ENCODE measurements at places on chromosomes 12 and 14.

- DNase-seq, result peak; percentile 67
Observed at GRCh38 chr12:51441583-51441982, 17.0 kb downstream of the SLC4A8 start.

GRCh38 chr14:68199554-68200151 is 380.1 kb downstream of the RAD51B start:
- DNase-seq, result no peak

GRCh38 chr12:121574025-121574424 is 6.8 kb downstream of the KDM2B start:
- no peak for DNase-seq

GRCh38 chr14:93028724-93029076 is 87.0 kb downstream of the ITPK1 start:
- no peak for DNase-seq

- peak; percentile 77 for DNase-seq
Observed at GRCh38 chr12:77032406-77032805, 33.0 kb downstream of the E2F7 start.

DNA sequence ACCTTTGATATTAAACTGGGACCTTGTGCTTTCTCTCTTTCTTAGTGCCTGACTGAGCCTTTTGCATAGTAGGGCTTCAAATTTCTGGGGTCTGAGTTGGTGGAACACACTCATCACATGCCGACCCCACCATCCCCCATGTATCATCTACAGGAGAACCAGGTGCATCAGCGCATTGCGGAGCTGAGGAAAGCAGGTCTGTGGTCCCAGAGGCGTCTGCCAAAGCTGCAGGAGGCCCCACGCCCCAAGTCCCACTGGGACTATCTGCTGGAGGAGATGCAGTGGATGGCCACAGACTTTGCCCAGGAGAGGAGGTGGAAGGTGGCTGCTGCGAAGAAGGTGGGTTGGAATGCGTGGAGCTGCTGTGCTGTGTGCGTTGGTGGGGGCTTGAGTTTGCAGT is 37.8 kb downstream of the EP400 start:
- DNase-seq, result no peak

- DNase-seq, result no peak
Observed at GRCh38 chr12:123573870-123574269, 10.5 kb upstream of the TMED2 start.

GRCh38 chr14:36505892-36506731 is 13.9 kb downstream of the NKX2-1 start:
- no peak for DNase-seq

DNA sequence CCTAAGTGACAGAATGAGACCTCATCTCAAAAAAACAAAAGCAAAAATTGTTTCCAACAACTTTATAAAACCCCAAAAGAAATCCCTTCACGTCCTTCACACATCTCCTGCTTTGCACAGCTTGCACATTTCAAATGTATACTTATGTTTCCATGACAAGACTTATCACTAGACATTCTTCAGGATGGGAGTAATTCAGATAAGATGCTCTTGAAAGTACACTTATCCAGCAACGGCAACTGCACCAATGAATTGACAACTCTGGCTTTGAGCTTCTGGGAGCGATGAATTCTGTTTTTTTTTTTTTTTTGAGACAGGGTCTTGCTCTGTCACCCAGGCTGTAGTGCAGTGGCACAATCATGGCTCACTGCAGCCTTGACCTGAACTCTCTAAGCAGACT is 30.8 kb upstream of the AKAP5 start:
- no peak for DNase-seq

GRCh38 chr14:56129092-56129491 is 10.9 kb downstream of the PELI2 start:
- no peak for DNase-seq

GRCh38 chr12:113129664-113130456 is 5.7 kb downstream of the RASAL1 start:
- no peak for DNase-seq

DNA sequence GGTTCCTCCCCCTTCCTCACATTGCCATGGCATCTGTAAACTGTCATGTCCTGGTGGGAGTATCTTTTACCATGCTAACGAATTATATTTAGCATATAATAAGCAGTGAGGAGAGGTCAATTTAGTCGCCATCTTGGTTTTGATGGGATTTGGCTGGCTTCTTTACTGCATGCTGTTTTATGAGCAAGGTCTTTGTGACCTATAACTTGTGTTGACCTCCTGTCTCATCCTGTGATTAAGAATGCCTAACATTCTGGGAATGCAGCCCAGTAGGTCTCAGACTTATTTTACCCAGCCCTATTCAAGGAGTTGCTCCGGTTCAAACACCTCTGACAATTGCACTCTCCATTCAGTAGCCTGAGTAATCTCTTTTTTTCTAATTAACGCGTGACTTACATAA is 2.1 kb upstream of the EIF4B start:
- peak; percentile 23 for DNase-seq

DNA sequence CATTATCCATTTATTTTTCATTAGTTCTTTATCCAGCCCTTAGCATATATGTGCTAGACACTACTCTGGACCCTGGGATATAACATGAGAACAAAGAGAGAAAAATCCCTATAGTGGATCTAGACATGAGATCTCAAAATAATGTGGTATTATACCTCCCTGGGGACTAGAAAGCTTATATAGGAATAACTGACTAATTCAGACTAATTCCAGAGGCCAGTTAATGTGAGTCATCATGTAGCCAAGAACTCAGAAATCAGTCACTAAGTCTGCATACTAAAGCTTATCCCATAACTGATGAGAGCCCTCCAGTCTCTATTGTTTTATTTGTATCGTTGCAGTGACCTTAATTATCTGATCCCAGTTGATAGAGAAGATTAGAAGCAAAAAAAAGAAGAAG is 267.1 kb upstream of the RGS6 start:
- DNase-seq, result peak; percentile 82

GRCh38 chr14:94677213-94677612 is 65.0 kb downstream of the SERPINA3 start:
- no peak for DNase-seq

GRCh38 chr14:102496958-102497744 is 12.4 kb downstream of the ANKRD9 start:
- DNase-seq, result no peak

GRCh38 chr12:43057566-43057965 is 468.0 kb upstream of the PRICKLE1 start:
- no peak for DNase-seq

- no peak for DNase-seq
Observed at GRCh38 chr12:45704968-45705367, 24.5 kb upstream of the ARID2 start.

DNA sequence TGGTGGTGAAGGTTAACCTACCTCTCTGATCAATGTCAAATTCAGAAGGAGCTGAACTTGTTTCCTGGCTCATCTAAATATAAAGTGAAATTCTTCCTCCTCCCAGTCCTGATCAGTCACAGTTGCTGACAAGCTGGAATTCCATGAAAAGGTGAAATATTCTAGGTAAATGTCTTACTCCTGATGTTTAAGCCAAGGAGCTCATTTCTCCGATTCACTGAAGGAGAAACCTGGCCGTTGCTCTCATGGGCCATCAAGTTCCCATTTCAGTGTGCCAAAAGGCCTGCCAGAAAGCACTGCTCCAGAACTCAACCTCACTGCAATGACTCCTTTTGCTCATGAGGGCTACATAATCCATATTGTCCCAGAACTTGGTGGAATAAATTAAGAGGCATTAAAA is 707.5 kb downstream of the GALC start:
- no peak for DNase-seq

DNA sequence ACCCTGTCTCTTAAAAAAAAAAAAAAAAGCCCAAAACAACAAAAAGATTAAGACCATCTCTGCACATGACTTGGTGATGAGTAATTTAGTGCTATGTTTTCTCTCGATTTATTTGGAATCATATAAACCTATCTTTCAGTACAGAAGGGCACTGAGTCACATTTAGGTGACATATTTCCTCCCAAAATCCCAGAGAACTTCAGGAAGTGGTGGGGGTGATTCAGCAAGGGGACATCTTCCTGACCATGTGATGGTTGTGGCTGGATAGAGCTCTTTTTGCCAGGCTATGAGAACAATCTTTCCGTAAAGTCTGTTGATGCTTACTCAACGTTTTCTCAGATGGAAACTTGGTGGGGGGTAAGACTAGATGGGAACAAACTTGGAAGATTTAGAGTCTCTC is 50.0 kb downstream of the PPFIBP1 start:
- DNase-seq, result peak; percentile 92

- DNase-seq, result no peak
Observed at GRCh38 chr14:95502381-95502950, 14.0 kb downstream of the SYNE3 start.

DNA sequence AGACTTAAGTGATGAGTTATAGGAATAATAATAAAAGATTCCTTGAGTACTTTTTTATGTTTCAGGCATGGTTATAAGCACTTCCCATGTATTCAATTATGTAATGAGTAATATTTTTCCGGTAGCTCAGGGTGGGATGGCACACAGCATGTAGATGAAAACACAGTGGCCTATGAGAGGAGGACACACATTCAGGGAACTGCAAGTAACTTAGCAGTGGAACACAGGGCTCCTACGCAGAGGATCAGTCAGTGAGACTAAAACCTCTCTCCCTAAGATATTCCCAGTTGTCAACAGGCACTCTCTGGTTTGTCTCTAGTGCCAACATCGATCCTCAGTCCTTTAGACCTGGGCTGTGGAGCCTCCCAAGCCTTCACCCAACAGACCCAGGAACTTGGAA is 219.4 kb downstream of the DIO2 start:
- no peak for DNase-seq

DNA sequence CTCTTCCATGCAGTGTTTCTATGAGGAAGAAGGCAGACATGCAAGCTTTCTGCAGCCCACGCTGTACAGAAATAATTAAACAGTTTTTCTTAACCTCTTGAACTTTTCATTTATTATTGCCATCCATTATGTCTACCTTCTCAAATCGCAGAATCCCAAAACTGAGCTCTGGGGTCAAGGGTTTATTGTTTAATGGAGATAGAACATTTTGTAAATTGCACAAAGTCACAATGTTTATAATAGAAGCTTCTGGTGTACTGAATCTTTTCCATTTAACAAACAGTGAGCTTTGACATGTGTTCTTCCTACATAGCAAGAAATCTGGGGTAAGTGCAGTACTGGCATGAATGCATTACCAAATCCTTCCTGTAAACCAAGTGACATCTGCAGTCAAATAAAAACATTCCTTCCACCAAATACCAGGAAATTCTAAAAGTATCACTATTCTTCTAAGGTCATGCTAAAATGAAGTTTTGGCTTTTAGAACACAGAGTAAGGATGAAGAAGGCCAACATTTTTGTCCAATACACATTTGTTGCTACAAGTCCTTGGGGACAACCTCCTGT is 385.3 kb upstream of the DDHD1 start:
- DNase-seq, result peak; percentile 62

DNA sequence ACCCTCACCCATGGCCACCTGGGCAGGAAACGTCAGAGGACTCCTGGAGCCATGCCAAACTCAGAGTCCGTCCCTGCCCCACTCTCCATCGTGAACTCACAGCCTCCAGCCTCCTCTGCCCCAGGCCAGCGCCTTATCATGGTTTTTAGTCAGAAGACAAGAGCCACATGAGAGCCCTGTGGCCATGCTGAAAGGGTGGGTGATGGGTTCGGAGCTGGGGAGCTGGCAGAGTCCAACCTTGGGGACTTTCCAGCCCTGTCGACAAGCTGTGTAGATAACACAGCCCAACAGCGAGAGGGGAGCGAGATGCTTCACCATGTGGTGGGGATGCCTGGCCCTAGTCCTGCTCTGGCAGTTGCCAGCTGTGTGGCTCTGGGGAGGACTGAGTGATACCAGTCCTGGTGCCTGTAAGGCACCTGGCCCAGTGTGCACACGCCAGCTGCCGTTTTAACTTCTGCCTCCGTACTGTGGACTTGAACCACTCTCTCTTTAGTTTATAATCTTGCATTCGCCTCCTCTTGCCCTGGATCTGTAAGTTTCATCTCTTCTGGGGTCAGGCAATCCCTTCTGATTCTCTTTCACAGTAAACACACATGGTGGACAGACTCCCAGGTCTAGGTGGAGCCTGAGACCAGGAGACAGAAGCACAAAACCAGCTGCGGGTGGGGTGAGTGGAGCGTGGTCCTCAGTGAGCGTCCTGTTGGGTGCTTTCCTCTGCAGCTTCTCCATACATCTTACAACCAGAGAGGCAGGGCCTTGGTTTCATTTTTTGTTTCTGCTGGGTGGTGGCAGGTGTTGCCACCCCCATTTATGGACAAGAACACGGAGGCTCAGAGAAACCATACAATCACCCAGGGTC is 55.3 kb downstream of the RIN3 start:
- DNase-seq, result no peak

DNA sequence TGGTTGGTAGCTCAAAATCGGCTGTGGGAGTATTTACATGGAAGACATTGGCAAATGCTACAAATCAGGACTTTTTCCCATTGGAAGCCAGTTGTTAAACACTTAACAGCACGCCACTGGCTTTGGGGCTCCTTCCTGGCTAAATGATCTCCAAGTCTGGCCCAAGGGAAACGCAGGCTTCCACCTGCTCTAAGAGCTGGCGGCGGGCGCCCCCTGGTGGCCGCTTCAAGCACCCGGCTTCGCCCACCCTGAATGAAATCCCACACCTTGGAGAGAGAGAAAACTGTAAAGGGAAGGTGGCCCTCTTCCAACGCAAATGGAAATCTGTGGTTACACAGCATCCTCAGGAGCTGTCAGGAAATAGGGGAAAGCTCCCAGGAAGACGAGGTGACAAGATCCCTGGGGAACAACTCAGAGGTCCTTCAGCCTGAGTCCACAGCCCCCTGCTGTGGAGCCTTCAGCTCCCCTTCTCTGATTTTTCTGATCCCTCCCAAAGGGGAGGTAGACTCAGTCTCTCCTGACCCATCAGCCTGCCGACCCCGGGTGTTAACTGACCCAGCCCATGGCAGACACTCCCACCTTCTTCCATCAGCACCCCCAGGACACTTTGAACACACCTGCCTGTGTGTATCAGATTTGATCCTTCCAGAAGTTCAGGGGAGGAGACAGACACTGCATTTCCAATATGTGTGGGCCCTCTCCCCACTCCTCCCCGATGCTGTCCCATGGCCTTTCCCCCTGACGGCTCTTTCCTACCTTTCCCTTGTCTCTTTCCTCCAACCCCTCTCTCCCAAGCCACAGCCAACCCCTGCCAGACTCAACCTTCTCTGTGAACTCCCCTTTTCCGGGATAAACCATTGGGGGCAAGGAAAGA is 15.4 kb downstream of the SELPLG start:
- DNase-seq, result peak; percentile 85

GRCh38 chr14:100669468-100669867 is 57.2 kb upstream of the DLK1 start:
- no peak for DNase-seq

- DNase-seq, result no peak
Observed at GRCh38 chr12:101772012-101772775, 32.9 kb upstream of the SYCP3 start.

- DNase-seq, result no peak
Observed at GRCh38 chr12:132554845-132555630, 55.3 kb downstream of the LRCOL1 start.

DNA sequence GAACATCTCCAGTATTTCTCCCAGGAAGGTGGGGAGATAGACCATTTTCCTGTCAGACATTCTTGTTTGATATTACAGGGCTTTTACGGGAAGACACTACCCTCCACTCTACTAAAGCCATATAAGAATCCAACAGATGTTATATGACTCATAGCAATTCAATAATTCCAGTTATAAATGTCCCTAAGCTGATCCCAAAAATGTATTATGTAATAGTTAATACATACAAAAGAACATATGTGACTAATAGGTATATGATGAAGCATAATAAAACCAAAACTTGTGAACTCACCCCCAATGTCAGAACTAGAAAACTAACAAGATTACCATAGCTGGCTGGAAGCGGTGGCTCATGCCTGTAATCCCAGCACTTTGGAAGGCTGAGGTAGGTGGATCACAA is 84.2 kb downstream of the EFCAB11 start:
- DNase-seq, result peak; percentile 18

Measured in AG10803 (cell line).